ENCODE measurements at places on chromosomes 11 and 22.

DNA sequence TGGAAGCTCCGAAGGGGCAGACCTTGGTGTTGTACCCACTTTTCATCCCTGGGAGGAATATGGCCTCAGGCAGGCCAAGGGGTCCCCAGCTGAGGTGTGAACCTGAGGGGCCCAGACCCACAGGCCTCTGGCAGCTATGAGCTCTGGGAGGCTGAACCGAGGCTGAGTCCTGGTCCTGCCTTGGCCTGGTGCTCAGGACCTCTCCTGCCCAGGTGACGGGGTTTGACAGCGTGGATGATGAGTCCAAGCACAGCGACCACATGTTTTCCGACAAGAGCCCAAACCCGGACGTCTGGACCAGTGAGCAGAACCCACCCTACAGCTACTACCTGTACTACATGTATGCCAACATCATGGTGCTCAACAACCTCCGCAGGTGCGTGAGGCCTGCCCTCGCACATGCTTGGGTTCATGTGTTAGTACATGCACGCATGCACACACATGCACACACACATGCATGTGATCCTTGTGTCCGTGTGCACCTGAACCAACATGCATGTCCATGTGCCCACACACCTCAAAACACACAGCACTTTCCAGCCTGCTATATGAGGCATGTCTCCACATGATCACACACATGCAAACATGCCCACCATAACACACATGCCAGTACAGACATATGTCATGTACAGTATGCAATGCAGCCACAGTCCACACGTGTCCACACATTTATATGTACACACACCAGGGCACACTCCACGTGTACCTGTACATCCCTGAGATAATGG, 40.9 kb downstream of the RNF141 start:
- no peak for DNase-seq

DNA sequence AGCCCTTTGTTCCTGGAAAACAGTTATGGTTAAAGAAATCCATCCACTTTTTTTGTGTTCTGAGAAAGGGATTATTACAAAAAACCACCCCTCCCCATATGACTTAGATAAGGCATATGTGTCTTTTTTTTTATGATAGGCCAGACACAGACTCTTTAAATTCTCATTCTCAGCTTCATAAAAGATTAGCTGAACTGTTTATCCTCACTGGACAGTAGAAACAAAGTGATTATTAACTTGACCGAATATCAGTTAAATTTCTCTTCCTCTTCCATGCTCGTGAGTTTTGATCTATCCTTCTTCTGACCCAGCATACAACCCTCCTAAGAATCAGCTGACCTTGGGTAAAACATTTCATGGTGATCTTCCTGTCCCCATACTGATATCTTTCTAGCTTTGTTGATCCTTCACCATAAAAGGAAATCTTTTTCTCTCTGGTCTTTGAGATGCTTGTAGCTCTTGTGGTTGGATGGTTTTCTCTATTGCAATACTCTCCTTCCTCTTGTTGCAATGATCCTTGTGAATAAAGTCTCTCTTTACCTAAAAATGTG, 26.2 kb downstream of the OR2AG2 start:
- no peak for DNase-seq

DNA sequence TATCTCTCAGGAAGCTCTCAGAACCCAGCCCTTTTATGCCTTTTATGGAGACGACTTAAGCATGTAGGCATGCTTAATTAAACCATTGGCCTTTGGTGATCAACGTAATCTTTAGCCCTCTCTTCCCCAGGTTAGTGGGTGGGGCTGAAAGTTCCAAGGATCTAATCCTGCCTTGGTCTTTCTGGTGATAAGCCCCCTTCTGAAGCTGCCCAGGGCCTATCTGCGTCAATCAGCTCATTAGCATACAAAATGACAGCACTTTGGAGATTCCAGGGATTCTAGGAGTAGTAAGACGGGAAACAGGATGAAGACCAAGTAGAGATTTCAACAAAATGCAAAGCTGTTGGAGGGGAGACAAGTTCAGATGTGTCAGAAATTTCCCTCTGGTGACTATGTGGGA, 3.1 kb downstream of the FAM118A start:
- DNase-seq = no peak

GRCh38 chr22:37454857-37455686, 27.8 kb upstream of the ELFN2 start:
- no peak for DNase-seq

DNA sequence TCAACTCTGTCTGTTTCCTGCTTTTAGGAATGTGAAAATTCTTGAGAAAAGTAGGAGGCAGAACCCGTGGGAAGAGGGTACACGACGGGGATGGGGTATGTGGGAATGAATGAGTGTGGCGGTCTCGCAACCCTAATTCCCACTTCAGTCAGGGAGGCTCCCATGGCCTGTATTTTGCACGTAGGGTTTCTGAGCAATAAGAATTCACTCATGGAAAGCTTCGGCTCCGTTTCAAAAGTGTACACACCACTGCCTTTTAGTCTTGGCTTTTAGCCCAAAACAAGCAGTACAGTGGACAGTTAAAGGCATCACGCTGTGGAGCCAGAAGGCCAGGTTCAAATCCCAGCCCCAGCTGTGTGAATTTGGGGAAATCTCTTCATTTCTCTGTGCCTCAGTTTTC, 116.7 kb downstream of the MN1 start:
- no peak for DNase-seq

GRCh38 chr22:44887941-44888366, 121.9 kb downstream of the PHF21B start:
- no peak for DNase-seq

GRCh38 chr22:19150482-19151328, 613 bp upstream of the GSC2 start:
- no peak for DNase-seq

- DNase-seq = peak; percentile 19
Measured at GRCh38 chr11:66745356-66746235, 16.6 kb upstream of the SPTBN2 start.

GRCh38 chr22:24105013-24105360, 76.3 kb upstream of the SUSD2 start:
- DNase-seq = no peak

DNA sequence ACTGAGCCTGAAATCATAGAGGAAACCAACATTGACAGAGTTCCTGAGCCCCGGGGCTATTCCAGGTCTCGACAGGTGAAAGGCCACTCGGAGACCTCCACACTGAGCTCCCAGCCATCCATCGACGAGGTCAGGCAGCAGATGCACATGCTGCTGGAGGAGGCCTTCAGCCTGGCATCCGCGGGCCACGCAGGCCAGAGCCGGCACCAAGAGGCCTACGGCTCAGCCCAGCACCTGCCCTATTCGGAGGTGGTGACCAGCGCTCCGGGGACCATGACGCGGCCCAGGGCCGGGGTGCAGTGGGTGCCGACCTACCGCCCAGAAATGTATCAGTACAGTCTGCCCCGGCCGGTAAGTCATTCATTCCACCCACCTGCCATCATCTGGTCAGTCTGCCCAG, 54.9 kb downstream of the C11orf91 start:
- DNase-seq = no peak

- no peak for DNase-seq
Measured at GRCh38 chr11:83025267-83025704, 46.4 kb downstream of the RAB30 start.

DNA sequence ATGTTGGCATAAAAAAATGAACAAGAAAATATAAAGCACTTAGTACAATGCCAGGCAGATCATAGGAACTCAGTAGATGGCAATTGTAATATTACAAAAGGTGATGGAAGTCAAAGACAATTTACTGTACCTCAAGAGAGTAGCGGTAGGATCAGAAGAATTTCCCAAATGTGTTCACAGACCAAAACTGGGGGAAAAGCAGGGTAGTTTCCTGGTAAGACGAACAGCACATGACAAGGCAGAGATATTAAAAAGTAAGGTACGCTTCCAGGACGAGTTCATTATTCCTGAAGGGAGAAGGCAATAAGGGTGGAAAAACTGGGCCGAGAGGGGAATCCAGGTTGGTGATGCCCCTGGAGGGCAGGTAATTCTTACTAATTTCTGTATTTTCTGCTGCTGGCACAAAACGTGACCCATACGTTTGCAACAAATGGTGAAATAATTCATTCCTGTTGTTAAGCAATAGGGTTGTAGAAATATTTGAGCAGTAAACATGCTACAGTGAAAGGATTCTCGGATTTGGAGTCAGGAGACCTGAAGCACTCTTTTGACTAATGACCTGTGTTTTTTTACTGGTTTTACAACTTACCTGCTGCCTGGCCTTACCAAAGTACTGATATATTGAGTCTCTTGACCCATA, 786 bp upstream of the ANKRD42 start:
- DNase-seq = no peak

DNA sequence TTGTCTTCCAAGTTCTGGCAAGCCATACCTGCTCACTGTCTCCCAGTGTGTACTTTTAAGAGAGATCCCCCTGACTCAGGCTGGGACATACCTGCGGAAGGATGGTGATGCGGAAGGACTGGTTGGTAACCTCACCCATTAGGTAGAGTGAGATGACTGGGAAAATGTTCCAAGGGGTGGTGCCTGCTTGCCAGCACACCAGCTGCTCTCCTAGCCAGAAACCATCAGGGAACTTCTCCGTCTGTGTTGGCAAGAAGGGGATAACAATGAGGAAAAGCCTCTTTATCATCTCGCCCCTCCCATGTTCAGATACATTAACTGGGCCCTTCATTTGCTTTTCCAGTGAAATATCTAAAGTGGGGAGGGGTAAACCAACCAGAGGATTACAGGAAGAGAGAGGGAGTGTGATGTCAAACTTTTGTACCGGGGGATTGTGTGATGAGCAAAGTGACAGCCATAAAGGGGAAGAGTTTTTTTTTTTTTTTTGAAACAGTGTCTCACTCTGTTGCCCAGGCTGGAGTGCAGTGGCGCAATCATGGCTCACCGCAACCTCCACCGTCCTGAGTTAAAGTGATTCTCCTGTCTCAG, at the start of gene BACE1-AS:
Gene BACE1-AS (plus strand): TSS at position 538 of the 588 bp plus-strand sequence.
- DNase-seq = no peak

- no peak for DNase-seq
Measured at GRCh38 chr11:69377029-69377952, 83.3 kb downstream of the MYEOV start.

DNA sequence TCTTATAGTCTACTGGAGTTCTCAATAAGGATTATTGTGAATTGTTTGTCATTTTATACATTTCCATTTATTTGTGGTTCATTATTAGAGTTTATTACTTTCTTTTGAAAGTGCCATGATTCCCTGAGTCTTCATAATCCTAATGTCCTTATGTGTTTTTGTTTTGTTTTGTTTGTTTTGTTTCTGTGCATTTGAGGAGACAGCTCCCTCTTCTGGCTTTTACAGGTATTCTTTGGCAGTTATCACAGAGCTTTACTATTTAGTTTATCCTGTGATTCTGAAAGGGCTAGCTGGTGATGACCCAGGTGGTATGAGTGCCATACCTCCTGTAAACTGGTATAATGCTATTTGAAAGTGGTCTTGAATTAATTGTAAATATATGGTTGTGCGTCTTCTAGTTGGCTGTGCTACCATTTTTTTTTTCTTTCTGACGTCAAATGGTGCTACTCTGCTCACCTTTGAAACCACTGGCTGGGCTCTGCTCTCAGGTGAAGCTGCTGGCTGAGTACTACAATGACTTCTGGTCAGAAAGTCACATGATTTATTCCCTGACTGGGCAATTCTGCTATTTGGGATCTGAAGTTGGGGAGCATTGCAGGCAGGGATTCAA, 751.2 kb downstream of the JRKL start:
- DNase-seq = no peak

DNA sequence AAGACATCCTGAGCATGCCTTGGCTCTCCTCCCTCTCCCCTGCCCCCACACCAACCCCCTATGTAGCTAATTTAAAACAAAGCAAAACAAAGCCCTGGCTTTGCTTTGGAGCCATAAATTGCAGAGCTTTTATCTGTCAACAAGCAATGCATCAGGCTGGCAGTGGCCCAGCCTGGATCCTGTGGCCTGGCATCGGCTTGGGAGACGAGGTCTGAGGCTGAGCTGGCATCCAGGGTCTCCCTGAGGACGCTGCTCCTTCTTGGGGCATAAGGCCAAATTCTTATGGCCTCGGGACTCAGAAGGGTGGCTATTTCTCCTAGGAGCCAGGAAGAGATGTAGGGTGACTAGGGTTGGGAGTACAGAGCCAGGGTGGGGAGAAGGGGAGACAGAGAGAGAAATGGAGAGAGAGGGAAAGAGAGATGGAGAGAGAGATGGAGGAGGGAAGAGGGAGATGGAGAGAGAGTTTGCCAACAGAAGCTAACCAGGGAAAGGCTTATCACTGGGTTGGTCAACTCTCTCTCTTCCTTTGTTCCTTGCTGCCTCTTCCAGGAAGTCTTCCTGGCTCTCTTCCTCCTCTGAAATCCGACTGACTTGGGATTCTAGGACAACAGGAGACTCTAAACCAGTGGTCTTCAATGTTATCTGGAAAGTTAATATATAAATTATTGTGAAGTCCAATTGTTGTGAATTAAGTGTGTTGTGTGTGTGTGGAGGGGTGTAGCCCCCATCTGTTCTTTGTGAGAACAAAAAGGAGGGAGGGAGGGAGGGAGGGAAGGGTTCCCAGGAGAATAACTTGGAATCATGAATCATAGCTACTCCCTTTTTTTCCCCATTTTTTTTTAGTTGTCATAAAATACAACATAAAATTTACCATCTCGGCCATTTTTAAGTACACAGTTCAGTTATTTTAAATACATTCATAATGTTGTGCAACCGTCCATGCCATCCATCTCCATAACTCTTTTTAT, 29.1 kb downstream of the TSPAN18 start:
- no peak for DNase-seq

DNA sequence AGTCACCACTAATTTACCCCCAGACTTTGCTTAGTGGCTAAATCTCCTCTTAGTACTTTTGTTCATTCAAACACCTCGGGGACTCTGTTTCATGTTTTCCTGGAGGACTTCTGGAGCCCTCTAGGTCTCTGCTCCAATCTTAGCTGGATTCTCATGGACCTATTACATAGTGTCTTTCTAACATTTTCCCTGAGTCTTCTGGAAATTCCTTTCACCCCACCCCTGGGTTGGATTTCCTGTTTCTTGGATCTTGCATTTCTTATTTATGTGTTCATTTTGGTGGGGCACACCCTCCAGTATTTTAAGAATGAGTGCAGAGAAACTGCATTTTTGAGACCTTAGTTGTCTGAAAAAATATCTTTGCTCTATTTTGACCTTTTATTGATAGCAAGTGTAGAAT, 220.1 kb downstream of the BLID start:
- no peak for DNase-seq

GRCh38 chr11:37459456-37459855, 861.4 kb upstream of the RAG2 start:
- DNase-seq = no peak

DNA sequence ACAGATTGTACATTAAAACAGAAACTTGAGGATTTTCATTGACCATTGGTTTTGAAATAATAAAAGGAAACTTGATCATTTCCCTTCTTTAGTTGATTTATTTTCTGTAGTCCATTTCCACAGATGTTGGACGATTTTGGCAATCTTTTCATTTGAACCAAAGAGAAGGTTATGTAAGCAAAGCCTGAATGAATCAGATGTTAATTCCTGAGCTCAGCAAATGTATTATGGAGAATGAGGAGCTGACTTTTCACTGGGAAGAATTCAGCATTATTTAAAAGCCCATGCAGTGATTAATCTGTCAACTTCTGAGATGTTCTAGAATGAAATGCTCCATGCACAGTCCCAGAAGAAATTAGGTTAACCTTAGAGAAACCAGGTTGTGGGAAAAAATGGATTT, 29.0 kb downstream of the ELMOD1 start:
- no peak for DNase-seq

GRCh38 chr11:114815176-114815575, 136.8 kb downstream of the NXPE2 start:
- DNase-seq = no peak

Data from activated CD8-positive, alpha-beta memory T cell treated with anti-CD3 and anti-CD28 coated beads for 48 hours (primary cell).